C1 segment of cervical spinal cord (tissue), 14 donors: ENCODE measurements at places on chromosomes 12 and 14.

DNA sequence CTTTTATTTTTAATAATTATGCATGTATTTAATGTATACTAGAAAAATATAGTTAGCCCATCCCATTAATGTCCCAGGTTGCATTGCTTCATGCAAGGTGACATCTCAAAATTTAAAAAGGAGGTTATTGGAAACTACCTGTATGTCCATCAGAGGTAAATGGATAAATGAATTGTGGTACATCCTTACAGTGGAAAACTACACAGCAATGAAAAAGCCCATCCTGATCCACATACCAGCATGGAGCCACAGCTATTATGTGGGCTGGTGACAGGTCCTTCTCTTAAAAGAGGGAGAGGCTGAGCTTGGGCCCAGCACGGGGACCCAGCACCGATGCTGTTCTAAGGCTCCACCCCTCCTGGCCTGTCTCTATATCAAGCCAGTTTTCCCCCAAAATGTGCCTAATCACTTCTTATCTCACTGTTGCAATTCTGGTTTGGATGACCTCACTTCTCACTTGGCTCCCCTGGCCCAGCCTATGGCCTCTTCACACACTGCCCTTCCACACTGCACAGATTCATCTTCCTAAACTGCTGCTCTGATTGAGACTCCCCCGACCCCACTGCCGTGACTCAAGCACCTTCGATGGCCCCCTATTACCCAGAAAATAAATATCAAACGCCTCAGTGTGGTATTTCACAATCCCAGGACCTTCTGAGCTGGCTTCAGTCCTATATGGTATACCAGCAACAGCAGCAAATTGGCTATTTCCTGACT, 97.1 kb upstream of the NCOR2 start:
- DNase-seq = no peak

DNA sequence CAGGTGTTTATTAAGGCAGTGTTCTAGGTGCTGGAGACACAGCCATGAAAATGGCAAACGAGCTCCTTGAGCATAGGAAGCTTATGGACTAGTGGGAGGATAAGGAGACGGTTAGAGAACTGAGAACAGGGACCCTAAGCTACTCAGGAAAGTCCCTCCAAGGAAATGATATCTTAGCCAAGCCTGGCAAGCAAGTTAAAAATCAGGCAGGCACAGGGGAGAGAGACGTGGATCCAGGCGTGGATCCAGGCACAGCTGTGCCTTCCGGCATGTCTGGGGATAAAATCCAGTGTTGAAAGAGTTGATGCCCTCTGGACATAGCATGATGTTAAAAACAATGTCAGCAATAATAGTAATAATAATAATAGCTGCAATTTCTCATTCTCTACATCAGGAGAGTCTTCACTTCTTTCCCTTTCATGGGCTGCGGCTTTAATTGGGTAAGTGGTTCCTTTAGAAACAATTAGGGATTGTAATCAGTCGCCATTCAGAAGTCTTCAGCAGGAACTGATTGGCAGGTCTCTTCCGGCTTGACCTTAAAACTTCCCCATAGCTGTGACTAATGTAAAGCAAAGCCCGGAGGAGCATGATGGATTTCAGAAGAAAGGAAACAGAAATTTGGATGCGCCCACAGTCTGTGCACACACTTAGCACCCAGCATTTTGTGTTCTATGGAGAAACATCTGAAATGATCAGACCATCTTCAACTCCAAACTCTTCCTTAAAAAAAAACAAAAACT, 230.2 kb downstream of the SLC41A2 start:
- no peak for DNase-seq

DNA sequence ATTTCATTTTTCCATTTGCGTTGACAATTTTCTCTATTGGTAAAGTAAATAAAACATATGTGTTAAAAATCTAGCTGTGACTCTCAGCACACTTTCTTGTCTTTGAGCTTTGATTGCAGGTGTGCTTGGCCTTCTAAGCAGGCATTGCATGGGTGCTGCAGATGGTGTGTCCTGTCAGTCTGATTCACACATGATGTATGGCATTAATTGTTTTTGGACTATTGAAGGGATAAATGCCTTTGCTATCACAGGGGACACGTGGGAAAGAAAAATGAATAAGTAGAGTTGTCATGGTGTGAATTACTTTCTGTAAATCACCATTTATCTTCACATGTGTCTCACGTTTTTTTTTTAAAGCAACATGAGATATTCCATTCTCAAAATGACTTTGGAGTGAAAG, 211.3 kb upstream of the NAV3 start:
- no peak for DNase-seq

DNA sequence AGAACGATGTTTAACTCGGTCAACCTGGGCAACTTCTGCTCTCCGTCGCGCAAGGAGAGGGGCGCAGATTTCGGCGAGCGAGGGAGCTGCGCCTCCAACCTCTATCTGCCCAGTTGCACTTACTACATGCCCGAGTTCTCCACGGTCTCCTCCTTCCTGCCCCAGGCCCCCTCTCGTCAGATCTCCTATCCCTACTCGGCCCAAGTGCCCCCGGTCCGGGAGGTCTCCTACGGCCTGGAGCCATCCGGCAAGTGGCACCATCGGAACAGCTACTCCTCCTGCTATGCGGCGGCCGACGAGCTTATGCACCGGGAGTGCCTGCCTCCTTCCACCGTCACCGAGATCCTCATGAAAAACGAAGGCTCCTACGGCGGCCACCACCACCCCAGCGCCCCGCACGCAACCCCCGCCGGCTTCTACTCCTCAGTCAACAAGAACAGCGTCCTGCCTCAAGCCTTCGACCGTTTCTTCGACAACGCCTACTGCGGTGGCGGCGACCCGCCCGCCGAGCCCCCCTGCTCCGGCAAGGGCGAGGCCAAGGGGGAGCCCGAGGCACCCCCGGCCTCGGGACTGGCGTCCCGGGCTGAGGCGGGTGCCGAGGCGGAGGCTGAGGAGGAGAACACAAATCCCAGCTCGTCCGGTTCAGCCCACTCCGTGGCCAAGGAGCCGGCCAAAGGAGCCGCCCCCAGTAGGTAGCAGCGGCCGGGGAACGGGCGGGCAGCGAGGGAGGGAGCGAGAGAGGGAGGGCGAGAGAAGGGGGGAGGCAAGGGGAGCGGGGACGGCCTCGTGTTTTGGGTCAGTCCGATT, 513 bp downstream of the HOXC11 start:
- DNase-seq = no peak

DNA sequence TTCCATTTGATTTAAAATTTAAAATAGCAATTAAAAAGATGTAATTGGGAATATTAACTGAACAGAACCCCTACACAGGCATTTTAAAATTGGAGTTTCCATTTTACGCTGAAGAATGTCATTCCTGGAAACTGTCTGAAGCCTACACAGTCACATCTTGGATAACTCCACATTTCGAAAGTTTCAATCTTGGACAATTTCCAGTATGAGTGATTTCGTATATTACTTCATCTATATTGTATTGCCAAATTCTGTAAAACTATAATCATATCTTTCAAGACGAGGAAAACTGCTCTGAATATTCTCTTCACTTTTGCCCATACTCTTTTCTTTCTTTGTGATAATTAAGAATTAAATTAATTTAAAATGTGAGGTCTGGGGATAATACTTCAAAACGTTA, 194.2 kb upstream of the ABCD2 start:
- no peak for DNase-seq

DNA sequence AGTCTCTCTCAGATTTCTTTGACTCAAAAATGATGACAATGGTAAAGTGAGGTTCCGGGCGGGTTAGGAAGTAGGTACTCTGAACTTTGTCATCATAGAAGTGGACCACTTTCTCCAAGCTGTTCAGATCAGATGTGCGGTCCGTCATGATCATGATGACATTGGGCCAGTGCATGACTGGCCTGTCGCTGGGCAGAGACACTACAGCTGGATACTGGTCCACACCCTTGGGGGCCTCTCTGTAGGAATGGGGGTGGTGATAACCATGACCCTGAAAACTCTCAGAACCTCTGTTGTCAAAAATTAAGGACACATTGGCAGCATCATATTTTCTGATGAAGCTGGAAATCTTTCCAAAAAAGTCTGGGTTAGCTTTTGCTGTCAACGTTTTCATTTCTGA, 28.2 kb downstream of the KICS2 start:
- no peak for DNase-seq

DNA sequence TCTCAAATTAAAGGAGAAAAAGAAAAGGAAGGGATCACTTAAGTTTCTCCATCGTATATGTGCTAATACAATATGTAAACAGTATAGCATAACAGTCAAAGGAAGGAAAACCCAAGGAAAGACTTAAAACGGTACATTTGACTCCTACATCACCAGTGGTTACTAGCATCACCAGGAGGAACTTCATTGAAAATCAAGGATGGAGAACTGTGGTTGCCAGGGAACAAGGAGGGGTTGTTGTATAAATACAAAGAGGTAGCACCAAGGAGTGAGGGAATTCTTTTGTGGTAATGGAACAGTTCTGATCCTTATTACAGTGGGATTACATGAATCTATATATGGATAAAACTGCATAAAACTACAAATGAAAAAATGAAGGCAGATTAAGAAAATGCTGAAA, 1.6 kb downstream of the ZFYVE26 start:
- DNase-seq = no peak

GRCh38 chr12:114403690-114404066, 2.3 kb downstream of the TBX5 start:
- DNase-seq = no peak

DNA sequence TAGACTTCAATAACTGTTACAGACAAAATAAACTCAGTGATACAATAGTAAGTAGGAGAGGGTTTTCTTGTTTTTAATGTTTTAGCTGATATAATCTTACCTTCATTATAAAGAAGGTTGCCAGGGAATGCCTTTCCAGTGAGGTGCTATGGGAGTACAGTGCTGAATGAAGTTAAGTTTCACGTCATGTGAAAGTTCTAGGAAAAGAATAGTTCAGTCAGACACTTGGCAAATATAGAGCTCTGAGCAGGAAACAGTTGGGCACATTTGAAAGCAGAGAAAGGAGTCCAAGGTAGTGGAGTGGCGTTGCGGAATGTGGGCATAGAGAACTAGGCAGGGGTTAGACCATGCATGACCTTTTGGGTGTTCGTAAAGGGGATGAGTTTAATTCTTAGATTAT, 88.6 kb upstream of the DCN start:
- no peak for DNase-seq

- DNase-seq = no peak
These were observed 391.6 kb downstream of the TMEM121 start for GRCh38 chr14:105917933-105918436.

DNA sequence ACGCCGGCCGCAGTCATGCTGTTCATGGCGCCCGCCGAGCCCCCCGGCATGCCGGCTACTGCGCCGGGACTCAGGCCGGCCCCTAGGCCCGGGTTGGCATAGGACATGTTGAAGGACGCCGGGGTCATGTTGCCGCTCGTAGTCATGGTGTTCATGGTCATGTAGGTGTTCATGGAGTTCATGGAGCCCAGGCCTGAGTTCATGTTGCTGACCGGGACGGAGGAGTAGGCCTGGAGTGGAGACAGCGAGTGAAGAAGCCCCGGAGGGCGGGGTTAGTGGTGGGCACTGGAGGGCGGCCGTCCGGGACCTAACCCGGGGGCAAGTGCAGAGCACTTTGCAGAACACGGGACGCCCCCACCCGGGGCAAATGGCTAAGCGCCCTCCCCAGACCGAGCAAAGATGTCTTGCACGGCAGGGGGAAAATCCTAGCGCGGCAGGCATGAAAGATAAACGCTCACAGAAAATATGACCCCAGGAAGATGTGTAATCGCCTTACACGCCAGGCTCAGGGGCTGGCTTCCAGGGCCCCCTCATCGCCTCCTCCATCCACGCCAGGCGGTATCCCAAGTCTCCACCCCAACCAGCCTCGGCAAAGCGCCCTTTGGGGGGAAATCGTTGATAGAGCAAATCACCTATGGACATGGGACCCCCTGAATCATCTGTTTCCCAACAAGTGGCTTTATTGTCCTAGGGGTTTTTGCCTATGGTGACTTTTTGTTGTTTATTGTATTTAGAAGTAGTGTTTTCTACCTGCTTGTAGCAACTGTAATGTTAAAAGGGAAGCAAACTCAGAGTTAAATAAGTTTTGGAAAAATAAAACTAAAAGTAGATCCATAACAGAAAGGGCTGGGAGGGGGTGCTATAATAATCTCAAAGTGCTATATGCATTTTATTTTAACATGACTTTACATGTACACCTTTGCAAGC, 2.3 kb downstream of the FOXA1 start:
- no peak for DNase-seq

DNA sequence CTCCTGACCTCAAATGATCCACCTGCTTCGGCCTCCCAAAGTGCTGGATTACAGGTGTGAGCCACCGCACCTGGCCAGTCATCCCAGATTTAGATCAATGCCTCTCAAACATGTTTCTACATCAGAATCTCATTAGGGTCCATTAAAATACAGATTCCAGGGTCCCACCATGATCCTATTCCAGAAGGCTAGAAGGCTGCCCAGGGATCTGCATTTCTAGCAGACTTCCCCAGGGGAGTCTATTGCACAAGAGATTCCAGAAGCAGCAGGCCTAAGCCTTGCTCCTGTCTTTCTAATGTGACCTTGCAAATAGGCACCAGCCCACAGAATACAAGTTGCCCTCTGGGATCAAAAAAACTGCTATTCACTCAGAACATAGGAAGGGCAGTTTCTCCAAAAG, 81.5 kb downstream of the SCARB1 start:
- no peak for DNase-seq

GRCh38 chr12:65518771-65519170, 240.3 kb downstream of the MSRB3 start:
- no peak for DNase-seq

GRCh38 chr14:94611179-94611578, 1.0 kb upstream of the SERPINA3 start:
- DNase-seq = no peak
